Activated CD4-positive, alpha-beta T cell treated with anti-CD3 and anti-CD28 coated beads for 36 hours (primary cell): ENCODE measurements at places on chromosomes 7 and 10. TPM values are rescaled to one million over a fixed set of nuclear protein-coding genes. Genes with fewer than 3 reads are reported as not detected.
A peak's percentile ranks its signal among the peaks of the same experiment; 100 is the strongest.

DNA sequence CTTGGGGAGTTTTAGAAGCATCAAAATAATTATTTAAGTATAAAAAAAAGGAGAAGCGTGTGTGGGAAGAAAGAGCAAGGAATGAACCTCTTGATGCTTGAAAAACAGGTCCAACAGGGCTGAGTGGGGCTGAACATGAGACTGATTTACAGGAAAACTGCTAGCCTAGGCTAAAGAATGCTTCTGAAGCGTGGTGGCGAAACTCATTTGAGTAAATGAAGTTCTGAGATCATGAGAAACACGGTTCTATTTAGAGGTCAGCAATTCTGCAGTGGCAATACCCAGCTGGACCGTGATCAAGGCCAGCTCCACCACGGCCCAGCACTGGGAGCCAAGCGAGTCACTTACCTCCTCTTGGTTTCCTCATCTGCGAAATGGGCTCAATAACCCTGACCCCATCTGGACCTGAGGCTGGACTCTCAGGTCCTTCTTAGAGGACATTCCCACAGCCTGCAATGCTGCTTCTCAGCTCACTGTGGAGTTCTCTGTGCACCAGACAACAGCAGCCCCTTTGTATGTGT is 140.1 kb upstream of the ADAM12 start:
- H3K27me3 ChIP-seq, result no peaks in the 10 kb centered on the region
- no peaks in the 10 kb centered on the region for H3K36me3 ChIP-seq
- H3K27ac ChIP-seq, result no peak overlapping the region
- no peak for DNase-seq
- H3K4me1 ChIP-seq, result no peaks in the 10 kb centered on the region

The TMEM209 gene
- 57.0 TPM for total RNA-seq

GRCh38 chr7:66205741-66206090 is 582 bp downstream of the TPST1 start:
- peaks cover 17% of the 10 kb centered on the region for H3K27me3 ChIP-seq
- peak overlapping the region; percentile 32 for H3K27ac ChIP-seq
- H3K4me3 ChIP-seq, result peak overlapping the region; percentile 81
- H3K36me3 ChIP-seq, result no peaks in the 10 kb centered on the region
- H3K4me1 ChIP-seq, result peaks cover 33% of the 10 kb centered on the region

DNA sequence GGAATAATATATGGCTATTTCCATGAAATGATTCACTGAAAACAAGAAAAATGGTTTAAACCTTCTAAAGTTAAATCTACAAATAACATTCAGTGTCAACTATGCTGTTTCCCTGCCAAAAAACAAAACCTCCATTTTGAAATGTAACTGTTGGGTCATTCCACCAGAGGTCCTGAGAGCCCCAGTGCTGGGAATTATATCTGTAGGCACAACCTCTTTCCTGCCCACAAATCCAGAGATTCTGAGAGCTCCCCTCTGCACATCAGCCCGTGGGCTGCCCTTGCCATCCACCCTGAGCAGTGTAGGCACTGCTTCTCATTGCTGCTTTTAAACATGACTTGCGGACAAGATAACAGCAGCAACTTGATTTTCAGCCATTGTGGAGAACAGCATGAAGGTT is 198.6 kb downstream of the TMEM178B start:
- no peak overlapping the region for H3K27ac ChIP-seq
- no peaks in the 10 kb centered on the region for H3K4me1 ChIP-seq
- no peak overlapping the region for H3K4me3 ChIP-seq
- no peak for DNase-seq
- H3K27me3 ChIP-seq, result no peaks in the 10 kb centered on the region
- no peaks in the 10 kb centered on the region for H3K36me3 ChIP-seq

The DPCD gene
- 19.3 TPM for total RNA-seq

The FASTK gene
- 56.7 TPM for total RNA-seq

GRCh38 chr7:26688388-26688787 is 176.0 kb downstream of the SKAP2 start:
- H3K27me3 ChIP-seq, result peaks cover 16% of the 10 kb centered on the region
- no peak for DNase-seq
- H3K4me1 ChIP-seq, result no peaks in the 10 kb centered on the region
- H3K27ac ChIP-seq, result no peak overlapping the region

- H3K27ac ChIP-seq, result no peak overlapping the region
- no peaks in the 10 kb centered on the region for H3K36me3 ChIP-seq
- H3K4me3 ChIP-seq, result no peak overlapping the region
These were observed 117.6 kb upstream of the NFE2L3 start for GRCh38 chr7:26034391-26034790.

- H3K27ac ChIP-seq, result no peak overlapping the region
- no peak overlapping the region for H3K4me3 ChIP-seq
- H3K4me1 ChIP-seq, result no peaks in the 10 kb centered on the region
- no peaks in the 10 kb centered on the region for H3K27me3 ChIP-seq
- no peak for DNase-seq
These were observed 42.7 kb downstream of the FAM107B start for GRCh38 chr10:14731875-14732512.

DNA sequence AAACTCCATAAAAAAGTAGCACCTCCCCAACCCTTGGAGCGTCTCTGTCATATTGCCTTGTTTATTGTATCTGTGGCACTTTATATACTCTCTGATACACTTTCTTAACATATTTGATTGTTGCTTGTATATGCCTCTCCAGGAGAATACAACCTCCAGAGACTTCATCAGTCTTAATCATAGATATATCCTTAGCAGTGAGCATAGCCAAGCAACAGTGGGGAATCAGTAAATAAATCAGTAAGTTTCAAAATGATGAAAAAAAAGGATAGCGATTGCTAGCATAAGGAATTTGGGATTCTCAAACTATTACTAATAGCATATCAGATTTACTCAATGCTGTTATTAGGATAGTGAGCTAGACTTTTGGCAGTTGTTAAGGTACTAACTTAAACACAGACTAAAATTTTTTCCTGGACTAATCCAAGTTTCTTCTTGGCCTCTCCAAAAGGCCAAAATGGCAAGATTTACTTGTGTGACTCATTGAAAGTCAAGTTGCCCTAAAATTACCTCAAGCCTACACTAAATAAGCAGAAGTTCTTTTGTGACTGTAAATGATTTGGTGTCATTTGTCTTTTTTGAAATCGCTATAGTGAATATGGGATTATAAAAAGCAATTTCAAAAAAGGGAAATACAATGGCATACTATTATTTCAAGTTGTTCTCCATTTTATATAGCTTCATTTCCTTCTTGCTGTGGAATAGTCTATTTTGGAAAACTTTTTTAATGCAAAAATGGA is 177.9 kb downstream of the CHN2 start:
- H3K4me1 ChIP-seq, result no peaks in the 10 kb centered on the region
- H3K4me3 ChIP-seq, result no peak overlapping the region
- DNase-seq, result no peak

GRCh38 chr10:10872764-10873163 is 144.9 kb upstream of the CELF2 start:
- no peaks in the 10 kb centered on the region for H3K36me3 ChIP-seq
- H3K27me3 ChIP-seq, result peaks cover 20% of the 10 kb centered on the region
- H3K4me3 ChIP-seq, result no peak overlapping the region
- no peak overlapping the region for H3K27ac ChIP-seq
- no peak for DNase-seq

DNA sequence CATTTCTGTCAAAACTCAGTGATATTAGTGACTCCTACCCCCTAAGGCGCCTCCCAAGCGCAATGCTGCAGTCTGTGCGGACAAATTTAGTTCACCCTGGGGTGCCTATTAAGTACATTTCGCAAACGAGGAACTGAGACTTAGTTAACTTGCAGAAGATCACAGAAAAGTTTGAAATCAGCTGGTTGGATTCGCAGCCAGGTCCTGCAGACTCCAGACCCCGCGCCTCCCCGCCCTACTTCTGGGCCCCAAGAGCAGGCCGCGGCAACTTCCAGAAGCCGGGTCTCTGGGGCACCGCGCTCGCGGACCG is 588 bp downstream of the CYREN start:
- peak overlapping the region; percentile 96 for H3K27ac ChIP-seq
- H3K4me1 ChIP-seq, result peaks cover 50% of the 10 kb centered on the region
- peak overlapping the region; percentile 88 for H3K4me3 ChIP-seq
- DNase-seq, result peak; percentile 36

DNA sequence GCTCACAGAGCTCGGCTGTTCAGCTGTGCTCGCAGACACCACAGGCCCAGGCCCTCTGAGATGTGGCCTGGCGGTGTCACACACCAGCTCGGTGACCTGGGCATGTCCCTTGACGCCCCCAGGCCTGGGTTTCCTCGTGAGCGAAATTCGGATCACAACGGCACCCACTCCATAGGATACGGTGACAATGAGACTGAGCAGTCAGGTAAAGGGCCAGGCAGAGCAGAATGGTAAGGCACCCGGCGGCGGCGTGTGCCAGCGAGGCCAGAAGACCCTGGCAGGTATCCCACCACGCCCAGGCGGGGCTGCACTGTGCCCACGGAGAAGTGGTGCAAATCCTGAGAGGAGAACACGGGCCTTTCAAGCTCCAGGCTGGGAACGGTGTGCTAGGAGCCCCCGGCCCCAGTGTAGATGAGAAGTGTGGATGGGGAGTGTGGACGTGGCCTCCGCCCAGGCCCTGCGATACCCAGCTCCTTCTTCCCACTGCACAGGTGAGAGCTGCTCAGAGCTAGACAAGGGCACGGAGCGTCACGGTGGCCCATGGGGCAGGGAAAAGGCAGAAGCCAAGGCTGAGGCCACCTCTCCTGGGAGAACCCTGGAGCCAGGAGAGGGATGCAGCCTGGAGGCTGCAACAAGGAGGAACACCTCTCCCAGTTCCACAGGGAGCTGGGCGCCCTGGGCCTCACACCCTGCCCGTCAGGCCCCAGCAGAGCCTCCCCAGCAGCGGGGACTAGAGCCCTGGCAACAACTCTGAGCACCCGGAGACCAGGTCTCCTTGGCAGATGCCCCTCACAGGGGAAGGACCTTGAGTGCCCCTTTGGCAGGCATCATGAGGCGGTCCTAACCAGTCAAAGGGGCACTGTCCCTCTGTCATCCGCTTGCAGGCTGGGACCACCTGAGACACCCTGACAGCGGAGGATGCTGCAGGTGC is 219.1 kb downstream of the MAD1L1 start:
- H3K27ac ChIP-seq, result no peak overlapping the region
- no peak overlapping the region for H3K4me3 ChIP-seq
- no peak for DNase-seq

- H3K36me3 ChIP-seq, result no peaks in the 10 kb centered on the region
- no peak overlapping the region for H3K27ac ChIP-seq
- H3K27me3 ChIP-seq, result peaks cover 4% of the 10 kb centered on the region
- DNase-seq, result no peak
- no peak overlapping the region for H3K4me3 ChIP-seq
These were observed 365.2 kb upstream of the ZMIZ1 start for GRCh38 chr10:78703593-78703992.

DNA sequence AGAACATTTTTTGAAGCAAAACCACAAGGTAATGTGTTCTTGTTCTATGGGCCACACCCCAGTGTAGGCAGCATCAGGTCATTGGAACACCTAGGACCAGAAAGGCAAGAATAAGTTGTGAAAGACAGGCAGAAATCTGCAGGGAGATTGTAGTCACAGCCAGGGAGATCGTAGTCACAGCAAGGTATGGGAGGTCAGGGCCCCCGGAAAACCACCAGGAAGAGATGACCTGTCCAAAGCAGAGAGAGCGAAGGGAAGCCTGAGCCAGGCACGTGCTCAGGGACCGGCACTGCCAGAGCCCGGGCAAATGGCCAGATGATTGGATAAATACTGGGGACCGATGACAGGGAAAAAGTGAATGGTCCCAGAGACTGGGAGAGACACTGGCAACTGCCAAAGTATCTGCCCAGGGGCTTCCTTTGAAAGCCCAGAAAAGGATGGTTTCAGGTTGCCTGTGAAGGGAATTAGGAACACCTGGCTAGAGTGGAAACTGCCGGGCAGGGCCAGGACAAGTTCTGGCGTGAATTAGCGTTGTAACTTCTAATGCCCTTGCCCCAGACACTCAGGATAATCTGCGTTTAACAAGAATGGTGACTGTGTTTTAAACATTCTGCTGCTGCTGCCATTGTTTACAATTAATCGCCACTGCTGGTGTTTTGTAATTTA is 3.9 kb upstream of the NOBOX start:
- no peak overlapping the region for H3K27ac ChIP-seq
- peaks cover 8% of the 10 kb centered on the region for H3K27me3 ChIP-seq
- no peak overlapping the region for H3K4me3 ChIP-seq
- H3K36me3 ChIP-seq, result no peaks in the 10 kb centered on the region
- no peaks in the 10 kb centered on the region for H3K4me1 ChIP-seq

The TRIM56 gene
- 35.3 TPM for total RNA-seq

The SLC39A12 gene
- not detected for total RNA-seq

DNA sequence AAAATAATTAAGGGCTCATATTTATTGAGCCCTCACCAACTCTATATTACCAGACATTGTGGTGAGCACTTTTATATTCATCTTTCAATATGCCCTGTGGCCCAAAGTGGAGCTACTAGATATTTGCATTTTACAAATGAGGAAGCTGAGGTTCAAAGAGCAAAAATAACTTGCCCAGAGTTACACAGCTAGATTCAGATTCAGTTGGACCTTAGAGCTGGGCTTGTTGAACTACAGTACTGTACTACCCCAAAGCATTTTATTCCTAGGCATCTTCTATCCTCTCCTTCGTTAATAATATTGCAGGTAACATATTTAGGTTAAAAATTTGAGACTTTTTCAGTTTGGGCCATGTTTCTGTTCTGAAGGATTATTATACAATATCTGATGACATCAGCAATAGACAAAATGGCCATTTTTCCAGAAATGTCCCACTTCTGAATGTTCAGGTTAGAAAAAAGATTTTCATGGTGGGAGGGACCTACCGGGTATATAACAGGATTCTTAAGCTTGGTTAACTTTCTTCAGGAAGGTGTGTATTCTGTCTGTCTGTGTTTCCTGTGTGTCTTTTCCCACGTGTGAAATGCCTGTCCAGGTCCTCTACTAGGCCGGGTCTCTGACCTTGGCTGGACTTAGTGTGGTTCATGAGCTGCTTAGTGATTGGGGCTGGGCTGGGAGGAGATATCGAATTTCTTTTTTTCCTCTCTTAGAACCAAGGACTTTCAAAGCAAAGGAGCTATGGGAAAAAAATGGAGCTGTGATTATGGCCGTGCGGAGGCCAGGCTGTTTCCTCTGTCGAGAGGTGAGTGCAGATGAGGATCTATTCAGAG is 13.6 kb downstream of the PRXL2A start:
- H3K27me3 ChIP-seq, result no peaks in the 10 kb centered on the region
- H3K36me3 ChIP-seq, result peaks cover 8% of the 10 kb centered on the region
- H3K27ac ChIP-seq, result no peak overlapping the region
- DNase-seq, result no peak
- H3K4me1 ChIP-seq, result no peaks in the 10 kb centered on the region

The LRRC17 gene
- total RNA-seq, result 0.25 TPM

- H3K4me3 ChIP-seq, result no peak overlapping the region
- no peaks in the 10 kb centered on the region for H3K36me3 ChIP-seq
- H3K27me3 ChIP-seq, result peaks cover 11% of the 10 kb centered on the region
- DNase-seq, result no peak
- no peak overlapping the region for H3K27ac ChIP-seq
These were observed 6.4 kb downstream of the SDK1 start for GRCh38 chr7:3307435-3307834.
